Esophagus squamous epithelium (tissue), 5 donors: ENCODE measurements at places on chromosomes 6 and 20.

DNA sequence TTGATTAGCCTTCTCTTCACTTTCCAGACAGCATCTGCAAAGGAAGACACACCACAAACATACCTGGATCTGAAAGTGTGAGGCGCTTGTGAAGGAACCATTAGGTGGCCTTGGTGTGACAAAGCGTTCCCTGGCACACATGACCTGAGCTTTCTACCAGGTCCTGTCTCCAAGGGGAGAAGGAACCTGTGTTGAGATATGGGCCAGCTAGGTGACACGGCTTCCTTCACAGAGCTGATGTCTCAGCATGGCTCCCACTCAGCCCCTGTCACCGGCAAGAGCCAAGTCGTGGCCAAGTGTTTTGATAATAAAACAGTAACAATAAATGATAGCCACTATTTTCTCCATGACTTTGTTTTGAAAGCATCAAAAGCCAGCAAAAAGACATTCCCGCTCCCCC is 20.3 kb upstream of the TAGAP start:
- DNase-seq = no peak

DNA sequence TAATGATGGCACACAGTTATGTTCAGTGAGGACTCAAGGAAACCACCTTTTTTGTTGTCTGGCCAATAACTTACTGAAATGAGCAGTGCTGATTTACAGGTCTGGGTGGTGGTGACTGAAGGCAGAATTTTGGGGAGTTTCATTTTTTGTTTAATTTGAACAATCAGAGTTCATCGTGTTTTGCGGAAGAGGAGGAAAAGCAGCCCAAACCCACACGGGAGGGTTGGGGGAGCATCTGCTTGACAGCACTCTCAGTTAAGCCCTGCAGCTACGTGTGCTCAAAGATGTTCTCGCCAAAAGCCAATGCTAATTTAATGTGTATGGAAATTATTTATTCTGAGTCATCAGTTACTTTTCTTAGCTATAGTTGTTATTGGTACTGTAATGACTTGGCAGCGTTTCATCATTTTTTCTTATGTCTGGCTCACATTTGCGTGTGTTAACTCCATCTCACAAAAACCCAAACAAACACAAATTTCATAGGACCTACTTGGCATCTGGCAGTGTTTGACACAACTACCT is 89.2 kb downstream of the UST start:
- no peak for DNase-seq

DNA sequence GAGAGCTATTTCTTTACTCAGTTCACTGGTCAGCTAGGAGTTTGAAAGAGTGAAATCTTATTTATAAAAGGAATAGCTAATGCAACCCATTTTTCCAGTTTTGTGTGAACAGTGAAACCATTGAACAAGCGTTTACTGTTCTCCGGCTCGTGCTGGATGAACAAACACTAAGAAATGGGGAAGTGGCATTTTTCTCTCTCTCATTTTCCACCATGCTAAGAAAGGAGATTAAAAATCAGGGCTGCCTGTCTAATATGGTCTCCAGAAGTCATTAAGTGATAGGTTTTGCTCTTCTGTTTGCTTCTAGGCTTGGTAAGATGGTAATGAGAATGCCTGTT is 774 bp upstream of the SFT2D1 start:
- DNase-seq = no peak

DNA sequence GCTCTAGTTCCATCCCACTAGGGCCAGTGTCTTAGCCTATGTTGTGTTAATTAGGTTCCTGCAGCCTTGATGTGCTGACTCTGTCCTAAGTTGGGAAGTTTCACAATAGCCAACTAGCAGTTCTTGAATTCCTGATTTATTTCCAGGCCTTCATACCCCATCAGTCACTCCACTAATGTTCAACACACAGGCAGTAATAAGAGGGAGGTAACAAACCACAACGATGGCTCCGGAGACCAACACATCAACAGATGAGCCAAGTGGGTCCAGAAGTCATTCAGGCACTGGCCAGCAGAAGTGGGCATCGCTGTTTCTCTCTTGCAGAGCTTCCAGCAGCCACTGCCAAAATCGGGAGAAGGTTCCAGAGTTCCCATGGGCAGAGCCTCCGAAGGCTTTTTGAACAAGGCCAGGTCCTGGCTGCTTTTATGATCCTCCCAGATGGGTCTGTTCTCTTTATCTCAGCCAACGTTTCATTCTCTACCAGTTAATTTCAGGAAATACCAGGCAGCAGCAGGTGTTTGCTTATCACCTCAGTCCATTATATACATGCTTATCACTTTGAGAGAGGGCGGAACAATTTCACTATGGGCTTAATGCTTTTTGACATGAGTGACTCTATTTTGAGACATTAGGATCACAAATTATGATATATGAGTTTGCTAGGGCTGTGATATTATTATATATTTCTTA is 48.5 kb upstream of the NOP56 start:
- no peak for DNase-seq

DNA sequence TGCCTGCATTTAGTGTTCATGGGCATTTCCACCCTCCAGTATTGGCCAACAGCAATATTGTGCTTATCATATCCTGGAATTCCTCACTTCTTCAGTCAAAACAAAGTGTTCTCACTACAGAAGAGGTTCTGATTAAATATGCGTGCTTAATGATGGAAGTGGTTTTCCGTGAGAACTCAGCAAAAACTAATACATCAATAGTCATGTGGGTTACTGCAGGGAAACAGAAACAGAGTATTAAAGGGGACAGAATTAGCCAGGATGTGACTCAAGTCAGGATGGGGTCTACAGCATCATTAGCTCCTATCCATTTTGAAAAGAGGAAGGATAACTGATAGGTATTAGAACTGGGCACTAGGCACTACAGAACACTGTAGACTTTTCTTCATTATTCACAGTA is 384.6 kb downstream of the CDKAL1 start:
- DNase-seq = no peak

DNA sequence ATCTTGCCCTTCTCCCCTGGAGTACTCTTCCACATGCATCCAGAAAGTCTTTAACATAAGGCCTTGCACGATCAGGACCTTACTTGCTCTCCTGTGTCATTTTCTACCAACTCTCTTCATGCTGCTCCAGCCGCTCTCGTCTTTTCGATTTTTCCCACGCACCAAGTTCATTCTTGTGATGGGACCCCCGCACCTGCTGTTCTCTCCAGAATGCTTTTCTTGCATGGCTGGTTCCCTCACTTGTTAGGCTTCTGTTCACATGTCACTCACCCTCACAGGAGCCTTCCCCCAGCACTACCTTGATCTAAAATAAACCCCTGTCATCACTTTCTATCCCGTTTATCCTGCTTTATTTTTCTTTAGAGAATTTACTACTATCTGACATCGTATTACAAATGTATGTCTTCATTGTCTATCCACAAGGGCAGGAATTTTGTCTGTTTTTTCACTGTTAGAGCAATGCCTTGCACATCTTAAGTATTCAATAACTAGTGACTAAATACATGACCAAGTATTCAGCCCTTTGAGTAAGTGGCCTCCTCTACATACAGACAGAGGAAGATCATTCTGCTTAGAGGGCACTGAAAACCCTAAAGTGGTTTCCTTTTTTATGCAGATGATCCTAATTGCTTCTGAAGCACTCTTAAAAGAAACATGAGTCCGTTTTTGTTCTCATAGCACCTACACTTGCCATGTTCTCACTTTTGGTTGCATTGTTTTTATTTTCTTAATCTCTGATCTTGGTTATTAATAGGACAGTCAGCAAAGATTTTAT is 166.9 kb downstream of the SLC16A10 start:
- no peak for DNase-seq

DNA sequence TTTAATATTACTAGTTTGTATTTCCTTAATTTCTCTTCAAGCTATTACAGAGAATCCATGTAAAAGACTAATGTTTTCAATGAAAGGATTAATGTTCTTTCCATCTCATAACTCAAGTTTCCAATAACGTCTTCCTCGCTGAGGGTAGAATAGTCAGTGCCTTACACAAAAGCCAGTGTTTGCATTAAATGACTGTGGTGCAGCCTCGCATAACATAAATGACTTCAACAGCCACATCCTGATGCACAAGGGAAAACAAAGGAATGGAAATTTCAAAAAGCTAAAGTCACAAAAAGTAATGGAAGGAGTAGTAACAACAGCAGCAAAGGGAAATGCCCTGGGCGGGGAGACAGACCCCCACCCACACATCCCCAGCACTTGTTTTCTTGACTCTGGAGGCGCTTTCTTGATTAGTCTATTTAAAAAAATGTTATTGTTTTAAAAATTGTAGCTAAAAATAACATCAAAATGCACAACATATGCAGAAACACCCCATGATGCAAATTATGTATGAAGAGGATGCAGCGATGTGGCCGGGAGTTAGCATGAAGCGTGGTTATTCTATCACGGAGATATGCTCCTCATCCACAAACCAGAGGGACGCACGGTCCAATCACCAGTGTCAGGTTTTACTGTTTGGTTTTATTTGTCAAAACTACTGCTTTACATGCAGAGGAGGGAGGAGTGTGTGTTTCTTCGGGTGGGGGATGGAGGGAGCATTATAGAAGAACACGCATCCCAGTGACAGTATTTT is 228.6 kb downstream of the GMPR start:
- DNase-seq = no peak

- DNase-seq = no peak
Measured at GRCh38 chr6:39077882-39078594, 29.5 kb downstream of the GLP1R start.

DNA sequence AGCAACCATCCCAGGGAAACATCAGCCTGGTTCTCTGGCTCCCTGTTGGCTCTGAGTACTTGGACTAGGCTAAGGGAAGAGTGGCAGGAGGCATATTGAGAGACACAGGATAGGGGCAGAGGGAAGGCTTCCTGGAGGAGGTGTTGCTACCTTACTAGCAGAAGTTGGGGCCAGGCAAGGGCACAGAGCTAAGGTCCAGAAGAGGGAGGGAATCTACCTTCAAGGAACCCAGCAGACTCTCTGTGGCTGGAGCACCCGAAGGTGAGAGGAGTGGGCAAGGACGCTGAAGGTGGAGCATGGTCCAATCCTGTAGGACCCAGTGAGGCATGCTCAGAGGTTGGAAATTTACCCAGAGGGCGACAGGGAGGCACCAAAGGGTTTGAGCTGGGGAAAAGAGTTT is 191.9 kb downstream of the TFAP2C start:
- DNase-seq = no peak

DNA sequence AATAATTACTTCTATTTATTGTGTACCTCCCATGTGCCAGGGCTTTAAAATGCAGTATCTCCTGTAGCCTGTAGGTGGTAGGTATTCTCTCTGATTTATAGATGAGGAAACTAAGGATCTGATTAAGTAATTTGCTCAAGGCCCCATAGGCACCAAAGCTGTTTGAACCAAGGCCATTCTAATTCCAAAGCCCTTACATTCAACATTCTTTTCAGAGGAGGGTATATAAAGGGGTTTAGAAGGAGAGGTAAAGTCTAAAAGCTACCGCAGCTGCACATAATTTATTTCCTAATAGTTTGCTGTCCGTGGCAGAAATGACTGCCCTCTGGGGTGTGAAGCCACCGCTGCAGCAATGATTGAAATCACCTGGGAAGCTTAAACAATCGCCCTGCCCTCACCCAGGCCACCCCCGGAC is 95.0 kb upstream of the FAM8A1 start:
- DNase-seq = no peak

DNA sequence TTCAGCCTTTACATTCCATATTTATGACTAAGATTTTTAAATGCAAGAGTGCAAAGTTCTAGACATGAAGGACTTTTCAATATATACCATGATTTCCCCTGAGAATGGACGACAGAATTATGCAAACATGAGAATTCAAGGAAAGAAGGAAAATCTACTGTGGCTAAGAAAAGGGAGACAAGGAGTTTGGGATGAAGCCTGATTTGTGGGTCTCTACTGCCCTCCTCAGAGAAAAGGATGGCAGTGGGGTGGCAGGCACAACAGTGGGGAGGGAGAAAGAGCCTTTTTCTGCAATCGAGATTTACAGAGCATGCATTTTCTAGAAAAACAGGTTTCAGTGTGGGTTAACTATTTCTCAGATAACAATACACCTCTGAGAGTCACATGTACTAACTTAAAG is 466.9 kb upstream of the NRSN1 start:
- DNase-seq = no peak

DNA sequence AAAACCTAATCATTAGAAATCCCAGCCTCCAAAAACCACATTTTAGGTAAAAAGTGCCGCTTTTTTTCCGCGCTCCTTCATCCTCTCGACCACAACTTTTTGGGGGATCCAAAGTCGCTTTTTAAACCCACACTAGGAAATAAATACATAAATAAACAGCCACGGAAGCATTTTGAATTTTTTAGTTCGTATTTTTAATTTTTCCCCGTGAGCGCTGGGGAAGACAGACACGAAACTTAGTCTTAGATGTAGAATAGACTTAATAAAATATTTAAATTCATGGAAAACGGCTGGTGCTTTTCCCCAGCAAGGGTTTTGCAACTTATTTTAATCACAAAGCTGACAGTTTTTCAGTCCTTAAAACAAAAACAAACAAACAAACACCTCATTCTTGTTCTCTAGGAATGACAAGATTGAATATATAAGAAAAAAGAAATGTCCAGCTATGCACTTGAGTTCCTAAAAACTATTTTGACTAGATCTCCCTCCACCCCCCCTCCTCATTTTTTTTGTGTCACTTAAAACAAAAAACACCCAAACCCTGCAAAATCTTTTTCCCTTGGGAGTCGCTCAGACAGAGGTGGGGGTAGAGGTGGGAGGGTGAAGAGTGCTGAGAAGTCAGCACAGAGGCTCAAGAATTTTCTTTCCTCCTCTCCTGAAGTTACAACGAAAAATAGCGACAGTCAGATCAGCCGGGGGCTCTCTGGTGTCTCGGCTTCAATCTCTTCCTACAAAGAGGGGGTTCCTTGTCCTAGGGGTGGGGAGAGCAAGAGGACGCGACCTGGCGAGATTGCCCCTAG is 43.4 kb upstream of the SUPT3H start:
- no peak for DNase-seq

DNA sequence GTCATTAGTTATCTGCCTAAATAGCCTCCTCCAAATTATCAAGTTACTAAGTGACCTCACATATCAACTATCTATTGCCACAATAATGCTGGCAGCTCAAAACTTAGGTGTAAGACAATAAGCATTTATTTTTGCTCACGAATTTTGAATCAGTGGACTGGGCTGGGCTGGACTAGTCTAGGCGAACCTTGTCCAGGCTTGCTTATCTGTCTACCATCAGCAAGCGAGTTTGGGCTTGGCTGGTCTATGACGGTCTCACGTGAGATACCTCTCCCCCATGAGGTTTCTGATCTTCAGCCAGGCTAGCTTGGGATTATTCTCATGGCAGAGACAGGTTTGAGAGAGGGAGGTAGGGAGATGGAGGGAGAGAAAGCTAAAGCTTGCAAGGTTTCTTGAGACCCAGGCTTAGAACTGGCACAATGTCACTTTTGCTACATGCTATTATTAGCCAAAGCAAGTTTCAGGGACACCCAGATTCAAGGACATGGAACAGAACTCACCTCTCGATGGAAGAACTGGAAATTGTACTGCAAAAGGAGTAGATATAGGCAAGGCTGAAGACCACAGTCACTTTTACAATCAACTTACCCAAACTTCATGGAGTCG is 80.9 kb downstream of the WASF1 start:
- DNase-seq = no peak

- no peak for DNase-seq
Measured at GRCh38 chr20:59661153-59661552, 56.8 kb downstream of the PHACTR3 start.

- no peak for DNase-seq
Measured at GRCh38 chr20:62200491-62201172, 17.8 kb downstream of the MTG2 start.
